NCI-H345 (cell line): ENCODE measurements at places on chromosomes 6 and 20.

DNA sequence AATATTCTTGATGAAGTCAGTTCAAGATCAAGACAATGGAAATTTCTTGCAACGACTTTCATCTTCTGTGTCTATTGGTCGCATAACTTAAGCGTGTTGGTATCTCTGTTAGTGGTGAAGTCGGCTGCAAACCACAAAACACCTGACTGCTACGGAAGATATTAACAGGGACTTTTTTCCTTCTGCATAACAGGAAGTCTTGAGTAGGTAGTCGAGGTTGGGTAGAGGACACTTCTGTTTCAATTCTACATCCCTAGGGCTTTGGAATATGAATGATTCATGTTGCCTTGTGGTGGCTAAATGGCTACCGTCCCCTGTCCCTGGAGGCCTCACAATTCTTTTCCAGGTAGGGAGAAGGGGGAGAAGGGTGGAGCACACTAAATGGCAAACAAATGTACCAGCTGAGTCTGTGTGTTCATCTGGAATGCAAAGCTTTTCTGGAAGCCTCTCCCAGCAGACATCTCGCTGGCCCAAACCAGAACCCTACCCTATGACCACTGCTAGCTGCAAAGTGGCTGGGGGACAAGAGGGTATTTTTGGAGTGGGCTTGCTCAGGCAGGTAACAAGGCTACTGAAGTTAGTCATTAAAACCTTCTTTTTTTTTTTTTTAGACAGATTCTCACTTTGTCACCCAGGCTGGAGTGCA is 34.6 kb upstream of the NKX2-2 start:
- DNase-seq = no peak

GRCh38 chr20:50776122-50776817 is 18.6 kb upstream of the BCAS4 start:
- DNase-seq = no peak

GRCh38 chr6:130935978-130936377 is 108.8 kb downstream of the SMLR1 start:
- no peak for DNase-seq

- DNase-seq = no peak
Measured at GRCh38 chr6:117338567-117338966, 73.2 kb downstream of the VGLL2 start.

GRCh38 chr6:20751293-20751935 is 217.2 kb downstream of the CDKAL1 start:
- no peak for DNase-seq
